AG08396 (cell line): ENCODE measurements at places on chromosomes 3 and 15.

GRCh38 chr3:172972717-172973116 is 168.3 kb downstream of the SPATA16 start:
- DNase-seq: no peak

DNA sequence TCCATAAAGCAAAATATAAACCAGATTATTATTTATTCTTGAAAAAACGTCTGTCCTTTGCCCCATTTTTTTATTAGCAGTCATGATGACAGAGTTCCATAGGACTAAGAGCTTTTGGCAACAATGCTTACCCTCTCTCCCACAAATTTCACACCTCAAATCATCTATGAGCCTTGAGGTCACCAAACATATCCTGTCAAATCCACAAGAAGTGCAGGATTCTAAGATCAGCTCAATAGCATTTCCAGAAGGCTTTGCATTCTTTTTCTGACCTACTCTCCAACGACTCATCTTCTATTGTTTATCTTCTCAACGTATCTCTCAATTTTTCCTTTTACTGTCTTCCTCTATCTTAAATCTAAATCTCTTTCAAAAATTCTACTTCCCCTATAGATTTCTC is 619.1 kb upstream of the BCHE start:
- no peak for DNase-seq

DNA sequence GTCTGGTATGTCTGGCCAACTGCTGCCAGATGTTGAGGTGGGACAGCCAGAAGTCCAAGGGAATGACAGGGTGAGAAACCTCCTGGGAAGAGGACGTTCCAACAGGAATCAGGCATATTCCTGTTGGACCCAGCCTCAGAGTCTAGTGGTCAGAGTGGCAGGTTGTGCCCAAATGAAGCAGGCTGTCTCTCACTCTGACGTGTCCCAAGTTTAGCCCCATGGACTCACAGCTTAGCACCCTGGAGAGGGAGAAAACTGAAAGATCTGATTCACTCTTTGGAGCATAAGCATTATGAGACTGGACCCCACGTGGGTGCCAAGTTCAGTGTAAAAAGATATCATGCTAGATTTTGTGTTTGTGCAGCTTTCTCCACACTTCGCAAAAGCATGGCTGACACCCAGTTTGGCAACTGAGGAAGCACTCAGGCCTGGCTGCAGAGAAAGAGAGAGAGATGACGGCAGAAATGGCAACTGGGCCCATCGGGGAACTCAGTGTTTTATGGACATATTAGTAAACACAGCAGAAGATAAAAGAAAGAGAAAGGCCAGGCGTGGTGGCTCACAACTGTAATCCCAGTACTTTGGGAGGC is 88.2 kb upstream of the LMCD1 start:
- DNase-seq: no peak

DNA sequence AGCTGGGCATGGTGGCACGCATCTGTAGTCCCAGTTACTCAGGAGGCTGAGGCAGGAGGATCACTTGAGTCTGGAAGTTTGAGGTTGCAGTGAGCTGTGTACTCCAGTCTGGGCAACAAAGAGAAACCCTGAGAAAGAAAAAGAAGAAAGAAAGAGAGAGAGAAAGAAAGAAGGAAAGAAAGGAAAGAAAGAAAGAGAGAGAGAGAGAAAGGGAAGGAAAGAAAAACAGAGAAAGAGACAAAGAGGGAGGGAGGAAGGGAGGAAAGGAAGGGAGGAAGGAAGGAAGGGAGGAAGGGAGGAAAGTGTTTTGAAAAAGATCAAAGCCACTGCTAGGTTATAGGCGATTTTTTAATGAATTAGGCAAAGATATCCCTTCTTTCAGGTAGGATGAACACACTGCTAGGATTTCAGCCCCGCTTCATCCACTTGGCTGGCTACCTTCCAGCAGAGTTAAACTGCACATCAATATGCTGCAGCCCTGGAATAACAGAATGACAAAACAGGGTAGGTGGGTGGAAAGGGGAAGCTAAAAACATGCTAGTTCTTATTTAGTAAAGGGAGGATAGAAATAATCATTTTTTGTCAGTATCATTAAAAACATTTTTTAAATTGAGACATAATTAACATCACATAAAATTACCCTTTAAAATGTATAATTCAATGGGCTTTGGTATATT is 12.8 kb upstream of the PPARG start:
- no peak for DNase-seq

GRCh38 chr3:169813757-169814517 is 1.2 kb upstream of the LRRC34 start:
- DNase-seq: no peak

GRCh38 chr15:67980773-67981685 is 73.1 kb upstream of the PIAS1 start:
- no peak for DNase-seq
